NCI-H1092 (cell line): ENCODE measurements at places on chromosomes 2 and 18.

GRCh38 chr2:23602116-23602515 is 217.1 kb downstream of the KLHL29 start:
- DNase-seq = no peak

DNA sequence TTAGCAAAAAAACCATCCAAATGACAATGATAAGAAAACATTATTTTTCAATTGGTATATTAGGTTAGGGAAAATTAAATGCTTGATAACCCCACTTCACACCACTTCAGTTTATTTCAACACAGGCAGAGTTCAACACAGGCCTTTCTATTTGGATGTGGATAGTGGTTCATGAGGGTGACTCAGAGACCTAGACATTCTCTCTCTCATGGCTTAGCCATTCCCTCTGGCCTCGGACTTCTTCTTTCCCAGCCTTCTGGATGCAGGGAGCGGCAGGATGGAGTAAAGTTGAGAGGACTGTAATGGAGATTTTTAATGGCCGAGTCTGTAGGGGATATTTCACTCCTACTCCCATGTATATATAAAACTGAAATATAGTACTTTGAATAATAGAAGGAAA is 109.7 kb downstream of the CTNNA2 start:
- no peak for DNase-seq

GRCh38 chr2:207734636-207735512 is 23.4 kb downstream of the CCNYL1 start:
- no peak for DNase-seq

GRCh38 chr18:32422201-32422600 is 48.5 kb downstream of the GAREM1 start:
- DNase-seq = no peak

DNA sequence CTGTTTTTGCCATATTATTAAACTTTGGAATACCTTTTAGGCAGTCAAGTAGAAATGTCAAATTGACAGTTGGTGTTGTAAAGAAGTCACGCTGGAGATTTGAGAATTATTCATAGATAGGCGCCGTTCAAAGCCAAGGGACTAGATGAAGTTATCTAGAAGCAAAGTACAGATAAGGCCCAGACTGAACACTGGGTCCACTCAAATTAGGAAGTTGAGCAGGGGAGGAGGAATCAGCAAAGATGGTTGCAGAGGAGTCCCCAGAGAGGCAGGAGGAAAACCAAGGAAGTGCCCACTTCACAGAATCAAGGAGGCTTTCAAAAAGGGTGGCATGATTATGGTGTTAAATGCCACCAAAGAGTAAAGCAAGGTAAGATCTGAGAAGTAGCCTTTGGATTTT is 9.6 kb upstream of the ALS2 start:
- no peak for DNase-seq

DNA sequence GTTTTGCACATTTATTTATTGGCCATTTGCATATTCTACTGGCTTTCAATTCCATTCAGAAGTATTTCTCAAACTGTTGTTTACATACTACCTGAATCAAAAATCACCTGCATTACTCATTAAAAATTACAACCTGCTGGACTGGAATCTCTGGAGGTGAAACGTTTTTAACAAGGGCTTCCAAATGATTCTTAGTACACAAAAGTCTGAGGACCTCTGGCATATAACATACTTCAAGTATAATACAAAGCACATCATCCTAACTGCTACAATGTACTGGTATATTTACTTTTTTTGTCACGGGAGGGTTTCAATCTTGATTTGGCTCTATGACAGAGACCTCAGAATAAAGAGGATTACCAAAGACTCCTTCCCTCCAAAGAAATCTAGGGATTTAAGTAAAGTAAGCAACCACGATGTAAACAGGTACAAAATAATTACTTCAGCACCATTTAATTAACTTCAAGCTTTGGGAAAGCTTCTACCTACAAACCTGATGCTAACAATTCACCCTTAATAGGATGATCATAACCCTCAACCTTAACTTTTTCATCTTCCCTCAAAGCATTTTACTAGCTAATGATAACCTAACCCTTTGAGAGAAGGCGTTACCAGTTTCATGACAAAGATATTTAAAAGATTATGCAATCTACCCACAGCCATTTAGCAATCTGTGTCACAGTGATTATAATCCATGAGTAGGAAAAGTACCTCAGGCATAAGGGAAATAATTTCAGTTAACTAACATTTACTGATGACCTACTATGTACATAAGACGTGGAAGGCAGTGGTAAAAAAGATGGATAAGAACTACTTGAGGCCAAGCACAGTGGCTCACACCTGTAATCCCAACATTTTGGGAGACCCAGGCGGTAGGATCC is 24.7 kb downstream of the ATAD2B start:
- DNase-seq = no peak

DNA sequence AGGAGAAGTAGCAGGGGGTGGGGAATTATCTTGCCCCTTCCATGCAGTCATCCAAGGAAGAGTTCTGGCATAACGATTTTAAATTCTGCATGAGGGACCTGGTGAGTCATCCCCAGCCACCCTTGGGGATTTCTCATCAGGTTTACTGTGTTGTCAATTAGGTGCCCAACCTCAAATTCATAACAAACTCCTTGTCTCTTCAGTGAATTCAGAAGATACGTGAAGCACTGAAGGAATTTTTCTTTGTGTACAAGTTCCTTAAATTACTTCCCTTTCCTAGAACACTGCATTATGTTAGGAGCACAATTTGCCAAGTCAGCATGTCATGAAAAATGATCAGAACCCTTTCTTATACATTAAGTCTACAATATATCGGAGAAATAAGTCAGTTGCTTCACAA is 70.8 kb upstream of the NOSTRIN start:
- no peak for DNase-seq

DNA sequence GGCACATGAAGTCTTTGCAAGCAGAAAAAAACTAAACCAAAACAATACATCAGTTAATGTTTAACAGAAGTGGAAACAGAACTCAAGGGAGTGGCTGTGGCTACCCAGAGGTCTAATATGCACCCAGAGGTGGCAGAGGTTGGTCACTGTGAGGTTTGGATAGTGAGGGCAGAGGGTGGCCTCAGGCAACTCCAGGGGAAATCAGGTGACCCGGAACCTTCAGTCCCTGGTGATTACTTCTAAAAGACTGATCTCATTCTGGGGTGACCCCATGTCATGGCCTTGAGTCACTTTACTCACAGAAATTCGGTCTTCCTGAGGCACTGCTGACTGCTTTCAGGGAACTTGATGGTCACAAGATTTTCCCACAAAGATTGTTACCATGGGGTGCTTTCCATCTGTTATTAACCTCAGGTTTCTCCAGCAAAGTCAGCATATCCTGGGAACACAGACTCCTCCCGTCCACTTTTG is 99.4 kb downstream of the TMEM17 start:
- no peak for DNase-seq

- no peak for DNase-seq
These were observed 131.6 kb downstream of the BCL2 start for GRCh38 chr18:63187791-63188460.

DNA sequence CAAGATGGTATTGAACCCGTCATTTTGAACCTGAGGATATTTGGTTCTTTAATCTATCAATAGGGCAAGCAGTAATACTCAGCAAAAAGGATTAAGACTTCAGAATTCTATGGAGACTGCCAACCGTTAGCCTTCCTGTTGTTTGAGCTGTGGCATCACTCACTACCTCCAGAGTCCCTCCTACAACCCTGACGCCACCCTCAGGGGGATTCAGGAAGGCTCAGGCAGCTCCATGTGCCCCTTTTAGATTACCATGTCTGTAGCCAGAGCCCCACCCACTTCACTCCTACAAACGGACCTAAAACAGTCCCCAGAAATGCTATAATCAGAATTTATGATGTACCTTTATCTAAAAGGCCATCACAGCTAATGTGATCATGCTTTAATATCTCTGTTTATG is 172.9 kb downstream of the EPHA4 start:
- no peak for DNase-seq

- DNase-seq = no peak
These were observed 2.6 kb downstream of the RAMP1 start for GRCh38 chr2:237861875-237862527.

DNA sequence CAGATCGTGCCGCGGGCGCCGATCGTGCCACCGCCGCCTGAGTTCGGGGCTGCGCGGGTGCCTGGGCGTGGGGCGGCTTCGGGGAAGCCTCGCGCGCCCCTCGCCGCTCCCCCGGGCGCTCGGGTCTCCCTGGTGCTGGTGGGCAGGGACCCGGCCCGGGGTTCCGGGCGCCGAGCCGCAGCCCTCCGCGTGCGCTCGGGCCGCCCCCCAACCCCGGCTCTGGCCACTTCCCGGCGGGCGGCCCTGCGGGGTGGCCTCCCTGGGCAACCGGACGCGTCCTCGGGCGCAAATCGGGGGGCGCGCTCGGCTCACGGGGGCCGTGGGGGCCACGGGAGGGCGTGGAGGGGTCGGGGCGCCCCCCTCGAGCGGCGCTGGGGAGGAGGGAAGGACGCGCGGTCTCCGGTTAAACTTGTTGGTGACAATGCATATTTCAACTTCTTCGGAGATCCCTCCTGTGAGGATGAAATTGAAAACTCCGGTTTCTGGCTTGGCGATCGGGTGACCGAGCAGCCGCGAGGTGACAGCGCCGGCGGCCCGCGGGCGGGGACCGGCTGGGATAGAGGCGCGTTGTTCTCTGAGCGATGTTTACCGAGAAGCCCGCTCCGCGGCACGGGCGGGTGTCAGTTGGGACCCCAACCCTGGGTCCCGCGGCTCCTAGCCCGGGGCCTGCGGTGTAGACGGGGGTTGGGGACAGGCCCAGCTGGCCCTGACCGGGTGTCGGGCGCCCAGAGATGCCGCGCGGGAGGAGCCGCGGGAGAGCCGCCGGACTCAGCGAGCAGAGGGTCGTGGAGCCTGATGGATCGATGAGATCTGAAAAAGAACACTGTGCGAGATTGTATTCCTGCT is 676 bp downstream of the SH3BP4 start:
- no peak for DNase-seq

DNA sequence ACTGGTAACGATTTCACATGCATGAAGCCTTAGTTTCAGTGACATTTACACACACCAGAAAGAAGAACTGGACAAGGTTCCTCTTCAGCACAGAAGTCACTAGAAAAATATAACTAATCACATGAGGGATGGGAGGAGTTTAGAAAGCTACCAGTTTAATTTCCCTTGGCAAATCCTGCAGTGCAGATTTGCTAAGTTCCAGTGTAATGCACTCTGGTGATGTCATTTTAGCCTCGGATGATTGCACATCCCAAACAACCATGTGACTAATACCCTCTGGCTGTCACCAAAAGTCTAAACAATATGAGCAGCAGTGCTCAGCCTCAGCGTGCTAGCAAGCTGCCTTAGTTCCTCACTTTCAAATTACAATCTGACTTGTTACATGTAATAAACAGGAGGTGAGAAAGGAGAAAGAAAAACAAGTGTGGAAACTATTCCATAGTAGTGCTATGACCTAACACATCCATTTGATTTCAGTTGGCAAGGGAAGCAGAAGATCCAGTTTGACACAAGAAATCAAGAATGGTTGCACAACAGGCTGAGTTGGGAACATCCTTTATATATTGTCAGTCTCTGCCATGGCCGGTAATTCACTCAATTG is 35.3 kb upstream of the PPP1CB start:
- no peak for DNase-seq

- DNase-seq = no peak
These were observed 114.7 kb upstream of the CAVIN2 start for GRCh38 chr2:191961556-191961955.

DNA sequence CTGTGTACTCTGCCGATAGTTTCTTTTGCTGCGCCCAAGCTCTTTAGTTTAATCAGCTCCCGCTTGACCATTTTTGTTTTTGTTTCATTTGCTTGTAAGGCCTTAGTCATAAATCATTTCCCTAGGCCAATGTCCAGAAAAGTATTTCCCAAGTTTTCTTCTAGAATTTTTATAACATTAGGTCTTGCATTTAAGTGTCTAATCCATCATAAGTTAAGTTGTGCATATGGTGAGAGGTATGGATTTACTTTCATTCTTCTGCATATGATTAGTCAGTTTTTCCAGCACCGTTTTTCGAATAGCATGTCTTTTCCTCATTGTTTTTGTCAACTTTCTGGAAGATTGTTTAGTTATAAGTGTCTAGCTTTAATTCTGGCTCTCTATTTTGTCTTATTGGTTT is 484.8 kb upstream of the CNTNAP5 start:
- no peak for DNase-seq

DNA sequence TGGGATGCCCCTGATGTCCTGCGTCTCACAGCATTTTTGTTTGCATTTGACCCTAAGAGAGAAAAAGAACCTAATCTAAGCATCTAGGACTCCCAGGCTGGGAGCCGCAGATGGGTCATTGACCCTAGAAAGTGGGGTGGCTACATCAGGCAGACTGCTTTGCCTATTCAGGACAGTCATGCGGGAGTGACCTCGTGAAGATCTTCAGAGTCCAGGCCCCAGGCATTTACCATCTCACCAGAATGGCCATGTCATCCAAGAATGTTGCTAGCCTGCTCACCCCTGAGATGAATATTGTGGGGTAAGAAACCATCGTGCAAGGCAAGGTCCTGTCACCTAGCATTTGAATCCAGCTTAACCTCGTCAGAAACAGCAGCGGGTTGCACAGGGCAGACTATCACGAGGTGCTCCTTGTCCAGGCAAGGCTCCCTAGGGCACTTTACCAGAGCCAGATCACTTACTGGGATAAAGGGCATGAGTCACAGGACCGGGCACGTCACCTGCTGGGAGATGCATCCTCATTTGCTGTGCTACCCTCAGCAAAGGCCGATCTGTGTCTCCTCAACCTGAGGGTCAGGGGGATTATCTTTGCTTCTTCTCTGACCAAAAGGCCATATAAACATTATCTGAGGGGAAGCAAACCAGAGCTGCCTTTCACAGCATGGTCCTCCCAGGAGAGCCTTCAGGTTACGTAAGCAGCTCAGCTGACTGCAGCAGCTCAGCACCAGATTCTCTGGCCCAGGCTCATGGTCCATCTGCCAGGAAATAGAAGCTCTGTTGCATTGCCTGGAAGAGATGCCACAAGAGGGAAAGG is 162.3 kb downstream of the ACKR3 start:
- no peak for DNase-seq

DNA sequence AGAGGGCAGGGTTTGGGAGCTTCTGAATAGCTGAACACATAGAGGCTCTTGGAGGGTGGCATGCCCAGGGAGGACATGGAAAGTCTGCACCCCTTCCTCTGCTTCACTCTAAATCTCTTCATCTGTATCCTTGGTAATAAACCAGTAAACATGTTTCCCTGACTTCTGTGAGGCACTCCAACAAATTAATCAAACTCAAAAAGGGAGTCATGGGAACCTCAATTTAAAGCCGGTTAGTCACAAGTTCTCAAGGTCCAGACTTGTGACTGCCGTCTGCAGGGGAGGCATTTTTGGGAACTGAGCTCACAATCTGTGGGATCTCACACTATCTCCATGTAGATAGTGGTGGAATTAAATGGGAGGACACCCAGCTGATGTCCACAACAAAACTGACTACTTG is 33.1 kb upstream of the STON1 start:
- no peak for DNase-seq

GRCh38 chr18:35415511-35416073 is 38.5 kb upstream of the ZNF396 start:
- no peak for DNase-seq

DNA sequence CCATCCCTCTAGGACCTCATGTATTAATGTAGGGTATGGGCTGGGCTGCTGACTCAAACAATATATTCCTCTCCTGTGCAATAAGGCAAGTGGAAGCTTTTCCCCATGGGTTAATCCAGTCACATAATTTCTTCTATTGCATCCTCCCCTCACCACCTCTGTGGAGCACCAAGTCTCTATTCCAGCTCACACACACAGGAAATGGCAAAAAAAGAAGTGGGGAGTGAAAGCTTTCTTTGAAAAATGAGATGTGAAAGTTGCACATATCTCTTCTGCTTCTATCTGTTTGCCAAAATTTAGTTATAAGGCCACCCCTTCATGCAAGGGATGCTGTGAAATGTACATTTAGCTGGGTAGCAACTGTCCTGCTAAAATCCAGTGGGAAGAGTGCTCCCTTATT is 121.3 kb downstream of the CDC42EP3 start:
- DNase-seq = no peak
